ENCODE measurements at places on chromosomes 13 and 19. TPM values are rescaled to one million over a fixed set of nuclear protein-coding genes. Genes with fewer than 3 reads are reported as not detected.

NUDT15 gene
- 18.9 TPM for polyA plus RNA-seq

DNA sequence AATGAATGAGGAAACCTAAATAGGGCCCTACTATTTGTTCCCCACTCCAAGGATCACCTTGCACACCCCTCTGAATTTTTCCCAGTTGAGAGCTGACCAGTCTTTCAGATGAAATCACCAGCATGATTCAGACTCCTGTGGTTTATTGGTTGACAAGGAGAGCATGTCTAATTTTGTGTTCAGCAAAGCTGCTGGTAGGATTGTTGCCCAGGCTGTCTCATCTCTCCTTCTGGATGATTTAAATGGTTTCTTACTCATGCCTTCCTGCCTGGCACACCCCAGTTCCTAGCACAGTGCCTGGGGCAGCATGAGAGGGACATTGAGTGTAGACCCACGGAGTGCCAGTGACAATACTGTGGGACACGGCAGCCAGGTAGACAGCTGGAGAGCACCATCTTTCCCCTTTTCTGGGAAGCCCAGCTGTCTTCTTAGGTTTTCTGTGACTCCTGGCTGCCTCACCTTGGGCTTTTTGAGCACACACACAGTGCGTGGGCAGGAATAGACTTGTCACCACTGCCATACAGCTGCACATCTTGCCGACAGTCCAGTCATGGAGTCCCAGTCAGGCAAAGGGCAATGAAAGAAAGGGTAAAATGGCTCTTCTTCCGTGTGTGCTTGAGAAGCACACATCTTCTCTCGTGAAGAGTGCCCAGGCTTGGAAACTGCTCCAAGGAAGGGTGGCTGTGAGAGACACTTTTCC lies 12.3 kb downstream of the FGF9 start:
- no peak for DNase-seq

SIGLEC6 gene
- polyA plus RNA-seq = 0.24 TPM

DNA sequence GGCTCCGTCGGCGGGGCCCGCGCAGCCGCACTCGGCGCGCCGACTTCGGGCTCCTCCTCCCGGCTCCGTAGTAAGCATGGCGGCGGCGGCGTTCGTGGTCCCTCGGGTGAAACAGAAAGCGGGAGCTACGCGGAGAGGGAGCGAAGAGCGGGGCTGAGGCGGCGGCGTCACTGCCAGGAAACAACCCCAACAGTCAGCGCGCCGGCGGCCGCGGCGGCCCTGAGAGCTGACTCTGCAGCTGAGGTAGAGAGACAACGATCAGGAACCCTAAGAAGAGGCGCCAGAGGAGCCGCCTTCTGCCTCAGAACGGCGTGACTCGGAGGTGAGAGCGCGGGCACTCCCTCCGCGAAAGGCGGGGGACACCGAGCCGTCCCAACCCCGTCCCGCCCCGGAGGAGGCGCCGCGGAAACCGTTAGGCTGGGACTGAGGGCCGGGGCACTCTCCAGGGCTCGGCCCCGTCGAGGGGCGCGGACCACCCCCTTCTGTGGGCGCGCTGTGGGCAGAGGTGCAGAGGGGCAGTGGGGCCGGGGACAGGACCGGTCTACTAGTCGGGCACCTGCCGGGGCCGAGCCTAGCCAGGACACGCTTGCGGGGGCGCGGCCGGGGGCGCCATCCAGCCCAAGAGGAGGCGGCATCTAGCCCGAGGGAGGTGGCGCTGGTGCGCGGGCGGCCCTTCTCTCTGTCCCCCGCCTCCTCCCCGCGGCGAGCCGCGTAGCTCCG lies at the start of gene FNDC3A:
Gene FNDC3A (plus strand): TSS at position 57 of the 720 bp plus-strand sequence. CDS start 30,279 bp downstream, outside the sequence.
- peak; percentile 85 for DNase-seq

DNA sequence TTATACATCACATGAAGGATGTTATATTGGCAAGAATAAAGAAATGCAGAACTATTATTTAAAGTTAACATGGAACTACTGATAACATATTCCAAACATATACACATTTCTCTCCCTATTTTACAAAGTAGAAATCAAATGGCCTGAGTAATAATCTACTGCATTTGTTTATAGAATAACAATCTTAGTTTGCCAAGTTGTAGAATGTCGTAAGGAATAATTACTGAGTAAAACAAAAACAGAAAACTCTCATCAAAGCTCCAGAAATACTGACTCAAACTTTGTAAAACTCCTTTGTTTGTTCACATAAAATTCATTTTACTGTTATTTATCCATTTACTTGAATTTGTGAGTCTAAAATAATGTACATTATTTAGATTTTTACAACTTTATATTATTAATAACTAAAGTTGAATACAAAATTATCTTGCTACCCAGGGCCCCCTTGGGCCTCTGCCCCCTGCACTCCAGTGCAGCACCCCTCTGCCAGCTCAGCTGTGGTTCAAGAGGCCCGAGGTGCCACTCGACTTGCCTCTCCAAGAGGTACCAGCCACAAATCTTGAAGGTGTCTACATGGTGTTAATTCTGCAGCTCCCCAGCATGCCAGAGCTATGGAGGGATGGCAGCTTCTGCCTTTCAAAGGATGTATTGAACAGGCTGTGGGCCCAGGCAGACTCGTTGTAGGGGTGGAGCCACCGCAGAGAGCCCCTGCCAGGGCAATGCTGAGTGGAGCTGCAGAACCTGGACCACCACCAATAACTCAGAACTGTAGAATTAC lies 2819.7 kb downstream of the PCDH9 start:
- peak; percentile 25 for DNase-seq

DNA sequence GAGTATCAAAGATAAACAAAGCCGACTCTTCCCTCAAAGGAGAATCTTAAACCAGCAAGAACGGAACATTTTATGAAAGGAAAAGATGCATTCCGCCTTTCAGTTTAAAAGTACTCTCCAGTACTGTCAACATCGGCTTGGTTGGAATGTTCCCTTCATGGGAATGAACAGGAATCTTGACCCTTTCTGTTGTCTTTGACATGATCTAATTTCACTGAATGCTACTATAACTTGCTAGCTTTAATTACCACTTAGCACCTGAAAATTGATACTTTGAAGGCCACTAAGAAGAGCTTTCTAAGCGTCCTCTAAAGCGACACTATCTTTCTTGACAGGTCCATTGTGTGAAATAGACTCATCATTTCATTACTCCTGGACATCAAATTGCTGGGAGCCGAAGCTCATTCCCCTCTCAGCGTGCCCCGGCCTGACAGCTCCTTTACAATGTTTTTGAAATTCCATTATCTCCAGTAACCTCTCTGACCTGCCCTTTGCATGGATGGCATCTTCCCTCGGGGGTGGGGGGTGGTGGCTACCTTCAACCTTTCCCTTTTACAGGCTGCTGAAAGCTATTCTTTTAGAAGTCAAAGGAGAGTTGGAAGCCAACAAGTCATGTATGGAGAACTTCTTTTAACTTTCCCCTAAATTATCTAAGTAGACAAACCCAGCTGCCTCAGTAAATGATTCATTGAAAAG lies 67.9 kb downstream of the EFNB2 start:
- no peak for DNase-seq

GRCh38 chr19:3873151-3873550 lies 4.3 kb upstream of the ZFR2 start:
- no peak for DNase-seq

SSBP4 gene
- 48.4 TPM for polyA plus RNA-seq

DNA sequence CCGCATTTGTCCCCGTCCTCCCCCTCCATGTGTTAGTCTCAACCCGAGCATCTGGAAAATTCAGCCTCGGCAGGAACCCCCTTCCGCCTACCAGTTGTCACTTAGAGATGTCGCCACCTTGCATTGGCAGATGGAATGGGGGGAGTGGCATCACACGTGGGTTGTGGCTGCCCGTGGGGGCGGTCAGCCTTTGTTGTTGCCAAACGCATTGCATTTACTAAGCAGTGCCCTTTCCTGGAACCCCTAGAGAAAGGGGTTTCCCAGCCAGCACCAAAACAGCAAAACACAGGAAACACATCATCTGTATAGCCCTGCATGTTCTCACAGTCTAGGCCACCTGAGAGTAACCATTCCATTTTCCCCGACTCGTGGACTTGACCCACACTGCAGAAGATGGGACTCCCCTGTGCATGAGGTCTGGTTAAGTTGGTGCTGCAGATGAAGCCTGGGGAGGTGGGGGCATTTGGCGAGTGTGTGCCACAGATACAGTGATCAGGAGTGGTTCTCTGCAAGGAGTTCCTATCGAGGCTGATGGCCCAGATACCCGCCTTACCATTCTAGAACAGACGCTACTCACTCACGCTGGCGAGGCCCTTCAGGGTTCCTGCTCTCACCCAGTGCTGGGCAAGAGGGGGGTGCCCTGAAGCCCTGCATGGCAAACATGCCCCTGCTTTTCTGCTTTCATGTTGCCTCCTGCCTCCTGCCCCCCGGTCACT lies 38.3 kb downstream of the TMED1 start:
- no peak for DNase-seq

GRCh38 chr19:30214651-30215051 lies 157.5 kb upstream of the ZNF536 start:
- DNase-seq = no peak

GRCh38 chr13:83168590-83168989 lies 713.7 kb downstream of the SLITRK1 start:
- no peak for DNase-seq

DNA sequence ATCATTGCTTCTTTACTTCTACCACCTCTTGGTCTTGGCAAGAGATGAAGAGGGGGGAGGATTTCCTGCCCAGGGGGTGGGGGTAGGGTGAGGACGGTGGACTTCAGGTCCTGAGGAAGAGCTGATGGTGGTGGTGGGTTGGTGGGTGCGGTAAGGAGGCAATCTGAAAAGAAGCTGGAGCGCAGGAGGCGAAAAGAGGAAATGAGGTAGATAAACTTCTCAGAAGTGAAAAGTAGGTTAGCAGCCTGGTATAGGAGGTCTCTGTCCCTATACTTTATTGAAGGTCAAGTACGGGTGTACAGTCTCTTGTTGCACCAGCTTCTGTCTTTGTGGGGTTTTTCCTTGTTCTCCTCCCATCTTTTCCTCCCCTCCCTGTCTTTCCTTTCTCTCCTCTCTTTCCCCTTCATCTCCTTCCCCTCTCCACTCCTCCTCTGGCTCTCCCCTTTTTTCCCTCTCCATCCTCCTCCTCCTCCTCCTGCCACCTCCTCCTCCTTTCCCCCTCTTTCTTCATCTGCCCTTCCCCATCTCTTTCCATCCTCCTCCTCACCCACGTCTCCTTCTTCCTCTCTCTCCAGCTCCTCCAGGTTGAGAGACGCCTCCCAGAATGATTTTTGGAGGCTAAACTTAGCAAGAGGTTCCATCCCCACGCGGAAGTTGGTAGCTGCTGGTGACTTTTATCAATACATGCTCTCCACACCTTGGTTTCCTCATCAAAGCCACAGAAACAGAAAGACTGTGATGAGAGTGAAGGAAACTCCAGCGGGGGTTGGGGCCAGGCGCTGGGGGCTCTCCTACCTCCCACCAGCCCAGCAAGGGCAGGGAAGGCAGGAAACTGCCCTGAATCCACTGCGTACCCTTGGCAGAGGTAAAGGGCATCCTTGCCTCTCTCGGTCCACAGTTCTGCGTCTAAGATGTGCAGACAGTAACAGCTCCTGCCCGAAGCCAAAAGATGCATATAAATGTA lies 15.3 kb downstream of the TNFSF14 start:
- no peak for DNase-seq

- no peak for DNase-seq
These were observed 14.8 kb downstream of the AXL start for GRCh38 chr19:41233748-41234240.

- DNase-seq = no peak
These were observed 284.7 kb downstream of the TSHZ3 start for GRCh38 chr19:31064491-31064890.

- no peak for DNase-seq
These were observed 28.8 kb upstream of the TMEM255B start for GRCh38 chr13:113730258-113730691.

GRCh38 chr13:76816394-76816793 lies 69.8 kb downstream of the KCTD12 start:
- no peak for DNase-seq

GRCh38 chr19:46373491-46374359 lies 26.8 kb downstream of the PPP5C start:
- peak; percentile 75 for DNase-seq

- DNase-seq = no peak
These were observed 152.4 kb upstream of the ATXN8OS start for GRCh38 chr13:69955271-69955670.

GRCh38 chr13:77489566-77490337 lies 45.8 kb upstream of the SCEL start:
- no peak for DNase-seq

- DNase-seq = no peak
These were observed 371.3 kb downstream of the COG6 start for GRCh38 chr13:40026741-40027140.

DNA sequence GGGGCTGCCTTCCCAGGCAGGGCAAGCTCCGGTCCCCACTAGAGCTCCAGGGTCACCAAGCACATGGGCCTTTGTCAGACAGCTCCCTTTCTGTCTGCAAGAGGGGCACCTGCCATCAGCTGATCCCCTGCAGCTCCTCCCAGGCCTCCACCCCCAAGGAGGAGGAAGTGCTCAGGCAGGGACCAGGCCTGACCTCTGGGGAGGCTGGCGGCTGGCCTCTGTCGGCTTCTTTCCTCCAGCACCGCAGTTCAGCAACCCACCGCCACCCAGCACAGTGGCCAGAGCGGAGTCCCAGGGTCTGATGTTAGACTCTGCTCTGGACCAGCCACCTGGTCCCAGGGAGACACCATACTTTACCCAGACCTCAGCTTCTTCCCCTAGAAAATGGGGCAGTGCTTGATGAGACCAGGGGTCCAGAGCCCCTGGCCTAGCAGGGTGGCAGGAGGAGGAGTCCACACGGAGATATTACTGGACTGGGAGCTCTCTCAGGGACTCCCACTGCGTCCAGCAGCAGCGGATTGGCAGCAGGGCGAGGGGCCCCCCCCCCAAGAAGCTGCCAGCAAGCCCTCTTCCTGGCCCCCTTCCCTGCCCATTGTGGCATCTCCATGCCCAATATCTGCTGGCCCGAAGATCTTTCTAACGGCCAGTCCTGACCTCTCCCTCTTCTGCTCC lies 24.1 kb downstream of the NKPD1 start:
- DNase-seq = no peak

CEBPA gene
- polyA plus RNA-seq = 16.2 TPM

- no peak for DNase-seq
These were observed 15.3 kb downstream of the TTYH1 start for GRCh38 chr19:54430306-54431254.

GRCh38 chr19:53942001-53942786 lies 20.5 kb upstream of the CACNG8 start:
- DNase-seq = no peak

DNA sequence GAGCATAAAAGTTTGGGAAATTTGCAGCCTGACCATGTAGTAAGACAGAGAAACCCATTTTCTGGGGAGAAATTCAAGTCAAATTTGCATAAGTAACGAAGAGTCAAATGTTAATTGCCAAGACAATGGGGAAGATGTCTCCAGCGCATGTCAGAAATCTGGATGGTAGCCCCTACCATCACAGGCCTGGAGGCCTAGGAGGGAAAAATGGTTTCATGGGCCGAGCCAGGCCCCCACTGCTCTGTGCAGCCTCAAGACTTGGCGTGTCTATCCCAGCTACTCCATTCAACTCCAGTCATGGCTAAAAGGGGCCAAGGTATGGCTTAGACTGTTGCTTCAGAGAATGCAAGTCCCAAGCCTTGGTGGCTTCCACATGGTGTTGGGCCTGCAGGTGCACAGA lies 269.8 kb downstream of the RFC3 start:
- no peak for DNase-seq

Measured in right lung (tissue), 10 donors.